ENCODE measurements at places on chromosomes 2 and 18. TPM values are rescaled to one million over a fixed set of nuclear protein-coding genes. Genes with fewer than 3 reads are reported as not detected.

DNA sequence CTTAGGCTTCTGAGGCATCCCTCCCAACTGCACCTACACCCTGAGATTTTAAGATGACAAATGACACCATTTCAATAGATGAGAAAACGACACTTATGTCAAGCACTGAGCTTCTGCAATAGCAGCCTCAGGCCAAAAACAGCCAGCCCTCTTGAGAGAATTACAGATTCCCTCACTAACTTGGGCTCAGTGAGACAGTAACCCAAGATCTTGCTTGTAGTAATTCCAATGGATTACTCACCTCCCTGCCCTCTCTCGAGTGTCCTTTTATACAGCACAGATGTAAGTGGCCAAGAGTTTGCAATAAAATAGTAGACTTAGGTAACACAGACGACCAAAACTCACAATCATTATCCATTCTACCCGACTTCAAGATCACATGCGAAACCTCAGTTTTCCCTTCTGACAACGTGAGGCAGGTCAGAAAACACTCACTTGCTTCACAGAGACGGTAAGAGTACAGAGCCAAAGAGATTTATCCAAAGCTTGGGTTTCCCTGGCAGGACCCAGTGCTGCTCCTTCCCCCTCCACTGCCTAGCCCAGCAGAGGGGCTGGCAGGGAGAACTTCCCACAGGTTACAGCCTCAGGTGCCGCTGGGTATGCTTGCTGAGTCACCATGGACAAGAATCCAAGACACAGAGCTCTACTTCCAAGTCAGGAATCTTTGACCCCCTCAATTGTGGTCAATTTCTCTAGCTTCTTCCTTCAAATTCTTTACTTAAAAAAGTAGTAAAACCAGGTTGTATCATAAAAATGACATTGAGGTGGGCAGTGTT, 181.4 kb downstream of the MYO5B start:
- no peaks in the 10 kb centered on the region for H3K36me3 ChIP-seq
- no peaks in the 10 kb centered on the region for H3K4me1 ChIP-seq
- no peak overlapping the region for H3K4me3 ChIP-seq
- H3K27me3 ChIP-seq, result no peaks in the 10 kb centered on the region
- no peak for DNase-seq

Gene GALNT5
- total RNA-seq, result 0.26 TPM

Gene LONRF2
- total RNA-seq, result 27.9 TPM

Gene SNED1
- total RNA-seq, result 87.1 TPM

DNA sequence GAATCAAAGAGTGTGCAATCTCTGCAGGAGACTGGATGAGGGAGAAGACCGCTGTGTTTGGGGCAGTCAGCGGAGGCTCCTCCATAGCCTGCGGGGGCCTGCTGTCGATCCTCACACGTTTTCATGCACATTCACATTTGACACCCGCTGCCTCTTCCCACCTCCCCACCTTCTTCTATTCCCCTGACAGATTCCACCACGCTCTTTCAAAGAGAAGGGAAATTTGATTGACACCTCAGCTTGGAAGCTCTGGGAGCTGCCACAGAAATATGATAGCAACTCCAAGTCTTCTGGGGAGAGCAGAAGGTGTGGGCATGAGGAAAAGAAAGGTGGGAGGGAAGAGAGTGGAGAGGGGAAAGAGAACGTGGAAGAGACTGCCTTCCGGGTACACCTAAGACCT, 87.5 kb downstream of the BOD1L2 start:
- no peak for DNase-seq
- no peak overlapping the region for H3K27ac ChIP-seq
- no peaks in the 10 kb centered on the region for H3K4me1 ChIP-seq
- H3K36me3 ChIP-seq, result no peaks in the 10 kb centered on the region
- H3K4me3 ChIP-seq, result no peak overlapping the region

- no peaks in the 10 kb centered on the region for H3K4me1 ChIP-seq
- H3K36me3 ChIP-seq, result no peaks in the 10 kb centered on the region
- no peaks in the 10 kb centered on the region for H3K27me3 ChIP-seq
- no peak overlapping the region for H3K4me3 ChIP-seq
These were observed 21.5 kb upstream of the TFPI start for GRCh38 chr2:187575751-187576067.

DNA sequence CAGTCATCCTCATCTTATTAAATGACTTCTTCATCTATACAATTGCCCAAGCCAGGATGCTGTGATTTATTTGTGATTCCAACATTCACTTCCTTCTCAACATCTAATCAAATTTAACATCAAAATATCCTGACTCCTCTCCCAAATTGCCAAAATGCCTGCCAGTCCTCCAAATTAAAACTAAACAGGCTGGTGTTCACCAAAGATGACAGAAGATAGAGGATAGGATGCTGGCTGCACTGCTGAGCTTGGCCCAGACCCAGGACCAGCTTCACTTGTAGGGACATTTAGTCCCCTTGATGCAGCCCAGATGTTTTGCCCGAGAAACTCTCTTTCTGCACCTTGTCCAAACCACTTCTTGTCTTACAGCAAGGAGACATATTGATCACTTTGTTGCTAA, 540.0 kb upstream of the CNTNAP5 start:
- no peak overlapping the region for H3K27ac ChIP-seq
- no peaks in the 10 kb centered on the region for H3K36me3 ChIP-seq
- no peaks in the 10 kb centered on the region for H3K27me3 ChIP-seq
- no peak for DNase-seq

DNA sequence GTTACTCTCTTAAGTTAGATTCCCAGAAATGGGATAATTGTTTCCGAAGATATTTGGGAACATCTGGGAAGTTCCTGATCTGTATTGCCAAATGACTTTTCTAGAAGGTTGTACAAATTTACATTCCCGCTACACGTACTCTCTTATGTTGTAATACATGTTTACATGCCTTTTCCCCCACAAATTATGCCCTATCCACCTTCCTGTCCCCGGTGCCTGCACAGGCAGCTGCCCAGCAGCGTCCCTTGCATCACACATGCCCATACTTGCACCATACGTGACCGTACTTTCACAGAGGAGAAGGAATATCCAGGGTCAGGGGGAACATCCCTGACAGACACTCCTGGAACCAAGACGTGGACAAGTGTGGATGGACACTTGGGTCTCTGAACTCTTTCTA, 24.2 kb upstream of the KLF11 start:
- H3K27ac ChIP-seq, result no peak overlapping the region
- no peak overlapping the region for H3K4me3 ChIP-seq
- no peaks in the 10 kb centered on the region for H3K27me3 ChIP-seq

DNA sequence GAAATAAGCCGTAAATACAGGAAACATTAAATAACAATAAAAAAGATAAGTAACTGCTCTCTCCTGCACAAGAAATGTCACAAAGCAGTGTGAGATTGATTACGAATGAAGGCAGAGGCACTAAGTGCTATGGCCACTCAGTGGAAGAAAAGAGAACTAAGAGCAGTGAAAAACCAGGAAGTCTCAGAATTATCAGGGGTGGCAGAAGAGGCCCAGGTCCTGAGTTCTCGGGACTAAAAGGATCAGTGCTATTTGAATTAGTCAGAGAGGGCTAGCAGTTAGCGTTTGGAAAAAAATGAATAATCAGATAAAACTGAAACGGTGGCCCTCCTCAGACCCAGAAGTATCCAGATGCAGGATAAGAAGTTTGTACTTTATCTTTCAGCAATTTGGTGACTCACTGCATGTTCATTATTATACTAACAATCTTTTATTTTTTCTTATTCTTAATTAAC, 367.1 kb downstream of the ZEB2 start:
- H3K4me3 ChIP-seq, result no peak overlapping the region
- H3K27me3 ChIP-seq, result no peaks in the 10 kb centered on the region
- H3K36me3 ChIP-seq, result no peaks in the 10 kb centered on the region
- H3K27ac ChIP-seq, result no peak overlapping the region

Gene TMEM127
- 17.0 TPM for total RNA-seq

DNA sequence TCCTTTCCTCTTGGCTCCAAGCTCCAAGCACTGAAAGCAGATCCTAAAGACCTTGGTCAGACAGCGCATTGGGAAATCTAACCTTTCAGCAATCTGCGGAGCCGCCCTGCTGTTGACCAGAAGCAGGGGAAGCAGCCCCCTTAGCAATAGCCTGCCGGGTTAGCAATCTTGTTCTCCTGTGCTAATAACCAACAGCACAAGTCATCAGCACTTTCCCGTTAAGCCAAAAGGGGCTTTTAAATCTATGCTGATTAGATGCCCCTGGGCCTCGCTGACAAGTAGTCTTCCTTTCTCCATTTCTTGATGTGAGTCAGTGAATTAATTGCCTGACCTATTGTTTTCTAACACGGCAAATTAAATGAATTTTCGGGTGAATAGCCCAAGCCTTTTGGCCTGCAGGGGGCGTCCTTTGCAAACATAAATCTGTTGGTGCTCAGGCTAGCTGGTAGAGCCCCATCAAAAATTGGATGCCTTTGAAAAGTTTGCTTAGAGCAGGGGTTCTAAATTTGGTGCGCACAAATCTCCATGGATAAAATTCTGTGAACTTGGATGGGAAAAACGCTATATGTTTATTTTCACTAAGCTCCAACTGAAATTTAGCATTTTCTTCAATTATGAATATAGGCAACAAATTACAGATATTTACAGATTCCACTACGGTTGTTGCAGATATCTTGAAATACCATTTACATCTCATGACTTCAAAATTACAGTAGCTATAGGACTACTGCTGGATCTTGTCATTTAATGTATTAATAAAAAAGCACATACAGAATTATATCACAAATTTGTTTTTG, 24.6 kb downstream of the MAIP1 start:
- no peaks in the 10 kb centered on the region for H3K36me3 ChIP-seq
- peak; percentile 78 for DNase-seq
- H3K27ac ChIP-seq, result no peak overlapping the region
- H3K4me1 ChIP-seq, result peaks cover 3% of the 10 kb centered on the region
- no peaks in the 10 kb centered on the region for H3K27me3 ChIP-seq

Gene LRP2
- total RNA-seq, result not detected
